ENCODE measurements at places on chromosomes 7 and 10. TPM values are rescaled to one million over a fixed set of nuclear protein-coding genes. Genes with fewer than 3 reads are reported as not detected.

GRCh38 chr10:116195583-116195982 lies 77.4 kb downstream of the GFRA1 start:
- H3K4me3 ChIP-seq: no peak overlapping the region
- no peaks in the 10 kb centered on the region for H3K27me3 ChIP-seq
- no peaks in the 10 kb centered on the region for H3K36me3 ChIP-seq
- H3K27ac ChIP-seq: no peak overlapping the region
- DNase-seq: no peak
- no peaks in the 10 kb centered on the region for H3K4me1 ChIP-seq

GRCh38 chr7:64574540-64575099 lies 11.7 kb upstream of the ZNF680 start:
- H3K4me3 ChIP-seq: no peak overlapping the region
- peaks cover 4% of the 10 kb centered on the region for H3K4me1 ChIP-seq
- H3K27ac ChIP-seq: no peak overlapping the region
- no peaks in the 10 kb centered on the region for H3K27me3 ChIP-seq

DNA sequence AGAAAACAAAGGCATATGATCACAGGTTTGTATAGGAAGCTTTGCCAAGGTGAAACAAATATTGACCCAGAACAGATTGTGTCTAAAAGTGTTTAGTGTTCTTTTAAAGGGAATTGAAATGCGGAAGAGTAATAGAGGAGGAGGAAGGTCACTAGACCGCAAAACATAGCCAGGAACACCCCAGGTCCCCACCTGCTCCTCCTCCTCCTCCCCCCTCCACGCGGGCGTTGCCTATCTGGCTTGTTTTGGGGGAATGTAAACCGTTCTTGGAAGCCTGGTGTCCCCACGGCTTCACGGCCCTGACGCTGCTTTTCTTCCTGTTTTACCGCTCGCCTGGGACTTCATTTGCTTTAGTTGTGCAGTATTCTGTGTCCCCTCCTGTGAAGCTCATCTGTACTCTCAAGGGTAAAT lies 81.0 kb upstream of the PFKP start:
- H3K27ac ChIP-seq: no peak overlapping the region
- no peaks in the 10 kb centered on the region for H3K4me1 ChIP-seq

GRCh38 chr10:95445837-95446486 lies 115.2 kb downstream of the SORBS1 start:
- H3K4me3 ChIP-seq: no peak overlapping the region
- no peaks in the 10 kb centered on the region for H3K27me3 ChIP-seq
- H3K36me3 ChIP-seq: no peaks in the 10 kb centered on the region
- H3K27ac ChIP-seq: no peak overlapping the region
- no peak for DNase-seq

DNA sequence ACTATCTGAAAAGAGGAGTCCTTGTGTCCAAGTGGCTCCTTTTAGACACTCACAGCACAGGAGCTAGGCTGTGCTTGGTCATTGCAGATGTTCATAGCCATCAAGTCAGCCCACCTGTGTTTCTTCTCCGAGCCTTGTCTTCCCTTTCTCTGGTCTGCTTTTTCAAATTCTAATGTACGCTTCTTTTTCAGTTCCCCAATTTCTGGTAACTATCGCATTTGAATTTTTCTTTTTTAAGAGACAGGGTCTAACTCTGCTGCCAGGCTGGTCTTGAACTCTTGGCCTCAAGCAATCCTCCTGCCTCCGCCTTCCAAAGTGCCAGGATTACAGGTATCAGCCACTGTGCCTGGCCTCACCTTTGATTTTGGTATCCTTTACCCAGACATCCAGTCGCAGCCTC lies 18.9 kb downstream of the APBB1IP start:
- DNase-seq: no peak
- H3K36me3 ChIP-seq: peaks cover 6% of the 10 kb centered on the region
- peaks cover 61% of the 10 kb centered on the region for H3K4me1 ChIP-seq
- no peak overlapping the region for H3K27ac ChIP-seq

GRCh38 chr7:111107579-111107978 lies 16.7 kb downstream of the LRRN3 start:
- no peaks in the 10 kb centered on the region for H3K36me3 ChIP-seq
- no peaks in the 10 kb centered on the region for H3K27me3 ChIP-seq
- no peak overlapping the region for H3K4me3 ChIP-seq
- DNase-seq: no peak
- H3K4me1 ChIP-seq: no peaks in the 10 kb centered on the region

GRCh38 chr10:64358907-64359306 lies 837.7 kb downstream of the REEP3 start:
- no peak for DNase-seq
- no peak overlapping the region for H3K4me3 ChIP-seq
- no peak overlapping the region for H3K27ac ChIP-seq
- no peaks in the 10 kb centered on the region for H3K27me3 ChIP-seq

PDE6C gene
- total RNA-seq: not detected

PDCD11 gene
- 88.5 TPM for total RNA-seq

PDGFA gene
- 11.9 TPM for total RNA-seq

INA gene
- 0.73 TPM for total RNA-seq
